Umbilical cord (tissue), 2 donors: ENCODE measurements at places on chromosomes 13 and 19. TPM values are rescaled to one million over a fixed set of nuclear protein-coding genes. Genes with fewer than 3 reads are reported as not detected.

The EDNRB gene
- 19.0 TPM for total RNA-seq

The ZNF426 gene
- total RNA-seq = 24.3 TPM

The KIR2DL1 gene
- total RNA-seq = not detected

The ZNF627 gene
- 25.0 TPM for total RNA-seq

The TUBB4A gene
- not detected for total RNA-seq

The GTF2F1 gene
- total RNA-seq = 29.4 TPM

The VSTM2B gene
- not detected for total RNA-seq

The LAIR2 gene
- not detected for total RNA-seq

The PABPC3 gene
- 0.24 TPM for total RNA-seq

The ZNF665 gene
- 9.9 TPM for total RNA-seq

The MATK gene
- 0.96 TPM for total RNA-seq

The LILRB5 gene
- 5.5 TPM for total RNA-seq

The NLRP12 gene
- total RNA-seq = 1.7 TPM

The PEAK3 gene
- 0.24 TPM for total RNA-seq

The FGF21 gene
- total RNA-seq = not detected

The LGALS7B gene
- total RNA-seq = 139 TPM

The NANOS3 gene
- total RNA-seq = not detected

The VSIG10L gene
- 1.2 TPM for total RNA-seq

The CGB5 gene
- not detected for total RNA-seq

The LCP1 gene
- 13.2 TPM for total RNA-seq

The TICAM1 gene
- total RNA-seq = 4.6 TPM

The MAG gene
- not detected for total RNA-seq

The CCDC70 gene
- 2.2 TPM for total RNA-seq

The LRRC25 gene
- 2.9 TPM for total RNA-seq

The IFNL1 gene
- not detected for total RNA-seq

The CPT1C gene
- 4.3 TPM for total RNA-seq

The CATSPERD gene
- not detected for total RNA-seq

The AMH gene
- total RNA-seq = 3.1 TPM

The OXGR1 gene
- 1.9 TPM for total RNA-seq

The PALM gene
- total RNA-seq = 30.6 TPM
